ENCODE measurements at places on chromosomes 7 and 10.

DNA sequence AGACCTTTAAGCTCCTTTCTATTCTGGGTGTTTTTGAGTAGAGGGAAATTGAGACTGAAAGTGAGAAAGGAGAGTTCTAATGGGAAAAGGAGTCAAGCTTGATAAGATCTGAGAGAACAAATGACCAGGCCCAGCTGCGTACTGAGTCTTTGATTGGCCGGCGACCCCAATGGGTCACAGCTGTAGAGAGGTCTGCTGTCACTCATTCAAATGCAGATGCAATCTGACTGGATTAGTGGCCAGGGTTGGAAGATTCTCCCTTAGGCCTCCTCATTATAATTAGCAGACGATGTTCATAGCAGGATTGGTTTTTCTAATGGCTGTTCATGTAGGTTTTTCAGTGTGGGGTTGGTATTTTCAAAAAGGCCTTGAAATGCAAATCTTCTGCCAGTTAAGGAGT is 127.2 kb upstream of the SLC25A13 start:
- no peak for DNase-seq

DNA sequence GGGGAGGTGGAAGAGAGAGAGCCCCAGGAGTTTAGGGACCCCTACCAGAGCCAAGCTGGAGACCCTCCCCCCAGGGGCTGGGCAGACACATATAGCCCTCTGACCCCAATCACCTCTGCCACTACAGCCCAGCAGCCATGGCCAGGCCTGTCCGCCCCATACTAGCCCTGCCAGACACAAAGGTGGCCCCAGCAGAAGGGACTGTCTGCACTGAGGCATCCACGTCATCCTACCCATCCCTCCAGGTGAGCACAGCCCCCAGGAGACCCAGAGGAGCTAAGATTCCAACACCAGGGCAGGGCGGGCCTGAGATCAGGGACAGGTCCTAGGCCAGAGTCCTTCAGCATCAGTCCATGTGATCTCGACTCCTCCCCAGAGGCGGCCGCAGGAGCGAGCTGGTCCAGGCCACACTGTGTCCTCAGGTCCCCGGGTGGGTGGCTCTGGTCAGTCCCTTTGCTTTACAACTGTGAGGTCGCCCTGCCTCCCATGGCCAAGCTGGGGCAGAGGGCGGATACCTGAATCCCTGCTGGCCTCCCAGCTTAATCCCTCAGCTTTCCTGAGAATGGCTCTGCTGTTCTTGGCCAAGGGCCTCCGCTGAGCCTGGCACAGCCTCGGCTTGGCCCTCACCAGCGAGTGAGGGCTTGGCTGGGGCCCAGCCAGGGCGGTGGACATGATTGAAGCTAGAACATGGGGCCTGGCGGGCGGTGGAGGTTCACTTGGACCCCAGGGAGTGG is 14.3 kb upstream of the ELN start:
- no peak for DNase-seq

- DNase-seq, result no peak
These were observed 189.2 kb downstream of the FAM107B start for GRCh38 chr10:14585287-14586193.

GRCh38 chr7:134907639-134908038 is 78.7 kb upstream of the AGBL3 start:
- no peak for DNase-seq

GRCh38 chr10:29733323-29733722 is 98.6 kb upstream of the SVIL start:
- DNase-seq, result no peak

GRCh38 chr10:130930821-130931220 is 380.7 kb downstream of the TCERG1L start:
- DNase-seq, result no peak

- no peak for DNase-seq
These were observed 79.1 kb downstream of the PIK3CG start for GRCh38 chr7:106944035-106944665.

GRCh38 chr7:49787980-49788379 is 14.5 kb downstream of the VWC2 start:
- DNase-seq, result no peak

DNA sequence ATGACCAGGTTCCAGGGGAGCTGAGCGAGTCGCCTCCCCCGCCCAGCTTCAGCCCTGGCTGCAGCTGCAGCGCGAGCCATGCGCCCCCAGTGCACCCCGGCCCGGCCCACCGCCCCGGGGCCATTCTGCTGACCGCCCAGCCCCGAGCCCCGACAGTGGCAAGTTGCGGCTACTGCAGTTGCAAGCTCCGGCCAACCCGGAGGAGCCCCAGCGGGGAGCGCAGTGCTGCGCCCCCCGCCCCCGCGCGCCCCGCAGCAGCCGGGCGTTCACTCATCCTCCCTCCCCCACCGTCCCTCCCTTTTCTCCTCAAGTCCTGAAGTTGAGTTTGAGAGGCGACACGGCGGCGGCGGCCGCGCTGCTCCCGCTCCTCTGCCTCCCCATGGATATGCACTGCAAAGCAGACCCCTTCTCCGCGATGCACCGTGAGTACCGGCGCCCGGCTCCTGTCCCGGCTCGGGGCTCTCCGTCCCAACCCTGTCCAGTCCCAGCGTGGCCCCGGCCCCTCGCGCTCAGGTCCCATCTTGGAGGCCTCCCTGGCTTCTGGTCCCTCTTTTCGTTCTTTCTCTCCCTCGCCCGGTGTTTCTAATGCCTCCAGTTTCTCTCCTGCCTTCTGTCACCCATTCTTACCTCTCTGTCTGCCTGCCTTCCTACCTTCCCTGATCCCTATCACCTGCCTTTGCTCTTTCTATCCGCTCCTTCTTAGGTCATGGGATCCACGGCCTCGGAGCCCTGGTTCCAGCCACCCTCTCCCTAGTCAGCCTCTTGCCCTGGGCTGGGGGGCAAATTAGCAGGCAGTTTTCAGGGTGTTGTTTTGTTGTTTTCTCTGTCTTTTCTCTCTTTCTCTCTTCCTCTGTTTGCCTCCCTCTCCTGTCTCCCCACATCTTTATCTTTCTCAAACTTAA is 751 bp downstream of the PAX2 start:
- DNase-seq, result no peak

DNA sequence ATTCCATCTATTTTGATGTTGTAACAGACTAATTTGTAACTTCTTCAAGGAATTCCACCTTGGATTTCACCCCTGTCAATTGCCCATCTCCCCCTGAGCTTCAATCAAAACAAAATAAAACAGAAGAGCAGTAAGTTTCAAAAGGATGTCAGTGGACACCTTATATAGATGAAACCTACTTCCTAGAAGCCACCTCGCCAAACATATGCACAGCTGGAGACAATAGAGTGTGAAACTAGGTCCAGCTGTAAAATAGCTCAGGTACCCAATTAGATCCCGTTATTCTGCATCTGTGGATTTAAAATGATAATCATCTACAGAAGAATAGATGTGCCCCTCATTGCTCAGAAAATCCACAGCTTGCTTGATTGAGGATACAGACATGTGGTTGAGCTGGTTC is 598.6 kb downstream of the SH2D4B start:
- DNase-seq, result no peak

- no peak for DNase-seq
These were observed 24.3 kb downstream of the LHFPL3 start for GRCh38 chr7:104352736-104353135.

Data from NCI-H2081 treated with DMSO at 0.1 percent for 48 hours (cell line).